Lung (tissue), 17 donors: ENCODE measurements at places on chromosomes 11 and 22.

GRCh38 chr11:75233754-75234172 lies 6.8 kb upstream of the TPBGL start:
- DNase-seq: peak; percentile 76

GRCh38 chr11:43923406-43924111 lies 18.9 kb upstream of the C11orf96 start:
- DNase-seq: peak; percentile 94

DNA sequence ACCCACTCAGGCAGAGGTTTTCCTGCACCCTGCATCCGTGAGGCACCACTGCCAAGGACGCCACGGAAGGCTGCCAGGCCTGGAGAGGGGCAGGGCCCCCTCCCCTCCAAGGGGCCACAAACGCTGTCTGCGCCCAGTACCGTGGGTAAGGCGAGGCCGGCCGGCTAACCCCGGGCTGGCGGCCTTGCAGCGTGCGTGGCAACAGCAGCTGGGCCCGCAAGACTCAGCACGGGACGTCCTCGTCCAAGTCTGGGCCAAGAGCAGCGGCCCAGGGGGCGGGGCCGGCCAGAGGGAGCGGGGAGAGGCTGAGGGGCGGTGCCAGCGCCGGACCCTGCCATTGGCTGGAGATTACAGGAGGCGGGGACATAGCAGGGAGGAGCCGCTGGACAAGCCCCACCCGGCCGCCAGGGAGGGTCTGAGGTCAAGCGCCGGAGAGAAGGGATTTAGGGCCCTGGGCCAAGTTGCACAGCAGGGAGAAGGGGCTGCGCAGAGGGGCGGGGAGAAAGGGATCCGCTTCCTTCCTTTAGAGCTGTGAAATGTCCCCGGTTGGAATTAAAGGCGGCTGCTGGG lies 16.0 kb downstream of the SLC43A1 start:
- peak; percentile 99 for DNase-seq

DNA sequence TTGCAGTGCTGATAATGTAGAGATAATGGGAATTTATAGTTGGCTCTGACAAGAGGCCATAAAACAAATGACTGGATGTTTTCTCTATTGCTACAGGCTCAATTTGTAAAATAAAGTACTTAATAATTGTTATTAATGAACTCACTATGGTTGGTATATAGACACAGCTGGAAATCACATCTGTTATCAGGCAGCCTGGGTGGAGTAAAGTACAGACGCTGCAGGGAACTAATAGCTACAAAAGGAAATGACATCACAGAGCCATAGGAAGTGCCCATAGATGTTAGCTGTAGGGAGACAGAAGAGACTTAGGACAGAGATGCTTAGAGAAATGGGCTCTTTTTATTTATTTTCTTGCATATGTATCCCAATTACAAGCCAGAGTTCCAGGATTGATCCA lies 81.0 kb upstream of the SNX19 start:
- no peak for DNase-seq

- DNase-seq: no peak
Observed at GRCh38 chr11:3904228-3904627, 48.8 kb downstream of the STIM1 start.

DNA sequence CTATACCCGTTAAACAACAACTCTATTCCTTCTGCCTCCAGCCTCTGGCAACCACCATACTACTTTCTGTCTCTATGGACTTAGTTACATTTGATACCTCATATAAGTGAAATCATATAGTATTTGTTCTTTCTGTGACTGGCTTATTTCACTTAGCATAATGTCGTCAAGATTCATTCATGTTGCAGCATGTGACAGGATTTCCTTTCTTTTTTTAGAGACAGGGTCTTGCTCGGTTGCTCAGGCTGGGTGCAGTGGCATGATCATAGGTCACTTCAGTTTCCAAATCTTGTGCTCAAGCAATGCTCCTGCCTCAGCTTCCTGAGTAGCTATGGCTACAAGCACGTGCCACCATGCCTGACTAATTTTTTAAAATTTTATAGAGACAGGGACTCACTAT lies 29.4 kb upstream of the SORL1 start:
- no peak for DNase-seq

- DNase-seq: no peak
Observed at GRCh38 chr11:125069796-125070195, 6.7 kb downstream of the SLC37A2 start.

DNA sequence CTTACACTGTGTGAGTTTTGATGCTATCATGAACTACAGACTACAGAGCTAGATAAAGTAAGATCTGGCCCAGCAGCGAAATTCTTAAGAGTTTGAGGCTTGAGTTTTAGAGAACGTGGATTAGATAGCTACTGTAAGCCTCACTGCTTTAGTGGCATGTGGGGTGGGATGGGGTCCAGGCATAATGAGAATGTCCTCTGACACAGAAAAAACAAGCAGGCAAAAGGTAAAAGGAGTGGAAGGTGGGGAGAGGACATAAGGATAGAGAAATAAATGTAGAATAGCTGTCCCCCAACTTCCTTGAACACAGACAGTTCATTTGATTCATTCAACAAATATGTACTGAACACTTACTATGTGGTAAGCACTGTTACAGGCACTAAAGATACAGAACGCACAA lies 324.5 kb upstream of the PITPNB start:
- no peak for DNase-seq

DNA sequence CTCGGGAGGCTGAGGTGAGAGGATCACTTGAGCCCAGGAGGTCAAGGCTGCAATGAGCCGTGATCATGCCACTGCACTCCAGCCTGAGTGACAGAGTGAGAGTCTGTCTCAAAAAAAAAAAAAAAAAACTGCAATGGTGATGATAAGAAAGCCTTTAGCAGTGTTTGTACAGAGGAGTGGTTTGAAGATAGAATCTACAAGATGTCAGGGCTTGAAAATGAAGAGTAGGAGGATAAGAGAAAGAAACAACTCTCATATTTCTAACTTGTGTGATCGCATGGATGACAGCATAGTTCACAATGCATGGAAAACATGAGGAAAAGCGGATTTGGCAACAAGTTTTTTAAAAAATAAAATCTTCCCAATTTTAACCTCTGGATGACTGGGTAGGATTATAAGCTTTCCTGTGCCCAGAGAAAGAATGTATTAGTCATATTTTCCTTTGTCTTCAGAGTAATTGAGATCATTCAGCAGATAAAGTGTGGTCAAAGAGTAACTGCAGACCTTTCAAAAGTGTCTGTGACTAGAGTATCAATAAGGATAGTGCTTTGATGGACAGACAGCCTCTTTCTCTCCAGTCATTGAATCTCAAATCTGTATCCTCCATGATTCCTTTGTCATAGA lies 328.1 kb downstream of the CASP12 start:
- DNase-seq: no peak

GRCh38 chr11:105670811-105671210 lies 60.9 kb downstream of the GRIA4 start:
- DNase-seq: no peak

- no peak for DNase-seq
Observed at GRCh38 chr11:70912226-70912840, 340.0 kb downstream of the SHANK2 start.

- no peak for DNase-seq
Observed at GRCh38 chr22:43152357-43153071, 1.2 kb downstream of the TSPO start.

DNA sequence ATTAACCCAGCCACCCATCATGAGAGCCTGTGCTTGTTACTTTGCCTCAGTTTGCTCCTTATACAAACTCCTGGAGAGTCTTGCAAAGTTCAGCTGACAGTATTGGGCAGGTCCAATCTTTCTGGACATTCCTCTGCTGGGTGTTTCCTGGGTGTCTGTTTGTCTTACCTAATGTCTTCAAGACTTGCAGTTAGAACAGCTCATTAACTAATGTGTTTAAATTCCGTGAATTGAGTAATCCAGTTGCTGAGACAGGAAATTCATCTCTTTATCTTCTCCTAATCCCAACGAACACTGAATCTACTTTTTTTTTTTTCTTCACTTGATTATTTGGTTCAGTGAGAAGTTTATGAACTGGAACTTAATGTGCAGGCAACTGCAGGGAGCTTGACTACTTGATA lies 20.6 kb downstream of the BCO2 start:
- no peak for DNase-seq

DNA sequence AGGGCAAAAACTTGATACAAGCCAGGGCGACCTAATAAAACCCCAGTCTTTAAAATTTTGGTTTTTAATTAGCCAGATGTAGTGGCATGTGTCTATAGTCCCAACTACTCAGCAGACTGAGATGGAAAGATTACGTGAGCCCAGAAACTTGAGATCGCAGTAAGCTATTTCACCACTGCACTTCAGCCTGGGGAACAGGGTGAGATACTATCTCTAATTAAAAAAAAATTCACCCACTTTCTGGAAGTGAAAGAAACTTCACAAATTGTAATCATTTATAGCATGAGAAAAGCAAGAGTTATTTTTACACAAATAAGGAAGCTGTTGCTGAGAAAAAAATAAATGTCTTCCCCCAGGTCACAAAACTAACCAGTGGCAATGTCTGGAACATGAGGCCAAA lies 882 bp upstream of the GLYATL2 start:
- no peak for DNase-seq

GRCh38 chr11:6251120-6251733 lies 8.4 kb upstream of the CCKBR start:
- DNase-seq: peak; percentile 77

GRCh38 chr11:9461760-9462134 lies 935 bp downstream of the ZNF143 start:
- no peak for DNase-seq
